ENCODE measurements at places on chromosomes 7 and 10.

DNA sequence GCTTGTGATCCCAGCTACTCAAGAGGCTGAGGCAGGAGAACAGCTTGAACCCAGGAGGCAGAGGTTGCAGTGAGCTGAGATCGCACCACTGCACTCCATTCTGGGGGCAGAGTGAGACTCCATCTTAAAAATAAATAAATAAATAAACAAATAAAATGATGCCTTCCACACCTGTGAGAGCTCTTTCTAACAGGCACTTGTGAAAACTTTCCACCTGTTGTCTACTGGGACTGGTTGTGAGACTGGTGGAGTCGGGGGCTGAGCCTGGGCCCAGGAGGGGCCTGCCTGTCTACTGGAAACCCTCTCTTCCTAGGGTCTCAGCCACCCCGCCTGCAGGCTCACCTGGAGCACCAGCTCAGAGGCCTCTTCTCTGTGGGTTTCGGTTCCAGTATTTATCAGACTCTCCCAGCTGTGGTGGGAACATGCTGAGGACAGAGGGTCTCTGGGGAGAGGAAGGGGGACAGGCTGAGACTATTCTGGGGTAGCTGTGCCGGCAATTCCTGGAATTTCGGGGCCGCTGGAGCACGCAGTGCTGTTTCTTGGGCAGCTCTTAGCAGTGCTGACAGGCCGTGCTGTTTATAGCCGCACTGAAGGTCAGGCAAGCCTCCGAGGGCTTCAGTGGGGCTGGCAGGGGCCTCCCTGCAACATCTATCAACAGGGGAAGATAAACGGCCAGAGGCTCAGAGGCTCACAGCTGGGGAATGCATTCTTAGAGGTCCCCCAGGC, 3.8 kb downstream of the LDB3 start:
- DNase-seq, result no peak

DNA sequence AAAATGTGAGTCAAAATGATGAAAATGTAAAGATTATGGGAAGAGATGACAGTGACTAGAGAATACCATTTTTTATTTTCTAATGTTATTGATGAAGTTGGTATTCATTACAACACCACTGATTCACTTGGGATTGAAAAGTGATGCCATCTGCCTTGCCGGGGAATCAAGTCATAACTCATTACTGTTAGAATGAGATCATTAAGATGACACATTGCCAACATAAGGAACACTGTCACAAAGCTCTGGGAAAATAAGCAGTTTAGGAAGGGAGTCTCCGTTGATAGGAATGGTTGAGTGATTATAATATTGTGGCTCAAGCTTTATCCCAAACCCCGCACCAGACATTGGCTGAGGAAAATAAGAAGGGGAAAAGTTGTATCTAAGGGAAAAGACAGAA, 121.5 kb upstream of the PLPP4 start:
- no peak for DNase-seq

GRCh38 chr10:124149189-124150042, 56.0 kb upstream of the CHST15 start:
- no peak for DNase-seq

DNA sequence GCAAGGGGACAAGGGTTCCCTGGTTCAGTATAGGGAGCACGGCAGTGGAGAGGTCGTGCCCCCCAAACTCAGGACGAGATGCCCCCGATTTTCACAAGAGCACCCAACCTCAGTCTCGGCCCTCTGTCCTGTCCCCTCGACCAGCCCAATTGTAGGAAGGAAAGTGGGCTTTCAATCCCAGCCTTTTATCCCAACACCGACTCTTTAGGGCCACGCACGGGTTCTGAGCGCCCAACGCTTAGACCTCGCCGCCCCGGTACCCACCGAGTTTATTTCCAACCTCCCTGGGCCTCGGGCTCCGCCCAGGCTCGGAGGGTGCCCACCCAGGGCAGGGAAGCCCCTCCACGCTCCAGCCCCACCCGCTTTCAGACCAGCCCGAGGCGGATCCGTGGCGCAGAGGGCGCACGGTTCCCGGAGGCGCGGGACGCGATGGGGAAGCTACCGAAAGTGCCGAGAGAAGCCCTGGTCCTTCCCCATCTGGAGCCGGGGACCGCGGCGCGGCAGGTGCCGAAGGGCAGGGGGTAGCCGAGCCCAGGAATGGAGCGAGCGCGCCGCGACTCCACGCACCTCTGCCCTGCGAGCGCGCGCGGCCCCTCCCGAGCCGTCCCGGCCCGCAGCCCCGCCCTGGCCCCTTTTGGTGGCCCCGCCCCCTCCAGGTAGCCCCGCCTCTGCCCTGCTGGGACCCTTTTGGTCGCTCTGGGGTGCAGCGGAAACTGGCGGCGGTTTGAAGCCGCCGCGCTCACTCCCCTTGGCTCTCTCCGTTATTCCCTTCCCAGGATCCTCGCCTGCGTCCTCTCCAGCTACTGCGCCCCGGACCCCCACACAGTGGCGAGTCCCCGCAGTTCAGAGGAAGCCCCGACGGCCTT, 20.4 kb downstream of the GRID2IP start:
- DNase-seq, result peak; percentile 73

- no peak for DNase-seq
These were observed 972 bp upstream of the CXCL12 start for GRCh38 chr10:44385696-44386441.

DNA sequence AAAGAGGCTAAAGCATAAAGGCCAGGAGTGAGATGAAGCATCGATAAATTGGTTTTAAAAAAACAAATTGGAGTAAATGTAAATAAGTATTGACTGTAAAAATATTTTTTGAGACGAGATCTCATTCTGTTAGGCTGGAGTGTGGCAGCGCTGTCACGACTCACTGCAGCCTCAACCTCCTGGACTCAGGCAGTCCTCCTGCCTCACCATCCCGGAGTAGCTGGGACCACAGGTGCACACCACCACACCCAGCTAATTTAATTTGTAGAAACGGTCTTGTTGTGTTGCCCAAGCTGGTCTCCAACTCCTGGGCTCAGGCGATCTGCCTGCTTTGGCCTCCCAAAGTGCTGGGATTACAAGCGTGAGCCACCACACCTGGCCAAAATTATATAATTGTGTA, 17.8 kb downstream of the HNRNPA2B1 start:
- DNase-seq, result no peak

- DNase-seq, result no peak
These were observed 20.8 kb downstream of the CCDC6 start for GRCh38 chr10:59885430-59886134.

- DNase-seq, result no peak
These were observed 5.3 kb upstream of the KCNIP2 start for GRCh38 chr10:101848894-101849351.

Data from D341Med (cell line).